AG10803 (cell line): ENCODE measurements at places on chromosomes 13 and 19.

DNA sequence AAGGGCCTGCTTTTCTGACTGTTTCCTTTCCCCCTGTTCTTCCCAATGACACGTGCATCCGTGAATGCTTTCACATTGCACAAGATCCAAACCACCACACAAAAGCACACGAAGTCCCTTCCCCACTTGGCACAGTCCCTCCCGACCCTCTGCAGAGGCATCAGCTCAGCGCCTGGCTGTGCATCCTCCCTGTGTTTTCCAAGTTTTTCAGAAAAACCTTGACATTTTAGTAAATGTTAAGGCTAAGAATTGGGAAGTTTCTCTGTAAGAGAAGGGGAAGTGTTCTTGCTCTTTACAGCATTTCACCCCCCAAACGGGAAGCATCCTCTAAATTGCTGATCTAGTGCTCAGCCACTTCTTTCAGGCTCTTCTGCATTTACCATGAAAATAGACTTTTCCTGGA is 94.5 kb upstream of the TM9SF2 start:
- no peak for DNase-seq

- DNase-seq, result peak; percentile 95
Observed at GRCh38 chr13:114099191-114099590, 33.2 kb downstream of the RASA3 start.

- DNase-seq, result no peak
Observed at GRCh38 chr13:28651810-28652401, 7.0 kb upstream of the POMP start.

GRCh38 chr19:11538232-11539036 is at the start of gene CNN1:
TSS of gene CNN1 (plus strand) at chr19:11538851. CDS start at chr19:11538928, 77 bp downstream.
- DNase-seq, result peak; percentile 76

DNA sequence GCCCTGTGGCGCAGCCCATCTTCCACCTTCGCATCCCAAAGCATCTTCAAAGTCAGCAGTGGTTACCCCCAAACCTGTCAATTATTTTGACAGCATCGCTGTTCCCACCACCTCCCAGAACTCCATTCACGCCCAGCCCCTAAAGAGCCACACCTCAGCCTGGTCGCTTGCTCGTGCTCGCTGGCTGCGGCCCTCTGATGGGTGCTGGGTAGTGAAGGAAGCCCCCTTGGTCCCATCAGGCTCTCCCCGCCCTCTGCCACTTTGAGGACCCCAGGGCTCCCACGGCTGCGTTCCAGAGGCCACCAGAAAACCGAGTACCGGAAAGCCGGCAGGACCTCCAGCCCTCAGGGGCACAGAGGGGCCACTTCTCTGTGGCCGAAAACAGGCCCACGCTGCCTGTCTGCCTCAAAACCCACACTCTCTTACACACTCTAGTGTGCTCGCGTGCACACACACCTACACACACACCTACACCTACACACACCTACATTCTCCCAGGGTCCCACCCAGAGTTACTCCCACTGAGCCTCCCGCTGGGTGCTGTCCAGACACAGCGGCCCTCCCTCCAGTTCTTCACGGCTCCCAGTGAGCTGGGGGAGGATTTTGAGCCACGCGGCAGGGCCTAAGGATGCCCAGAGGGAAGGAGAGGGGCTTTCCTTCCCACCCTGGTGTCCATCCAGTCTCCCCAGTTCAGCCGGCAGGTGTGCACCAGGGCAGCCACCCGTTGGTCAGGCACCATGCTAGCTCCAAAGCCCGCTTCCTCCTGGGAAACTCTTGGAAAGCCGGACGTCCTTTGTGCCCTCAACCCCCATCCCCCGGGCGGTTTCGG is 1.9 kb downstream of the VSTM2B start:
- no peak for DNase-seq

- peak; percentile 20 for DNase-seq
Observed at GRCh38 chr13:35765366-35765765, 288.9 kb upstream of the MAB21L1 start.

- DNase-seq, result no peak
Observed at GRCh38 chr19:54230031-54230430, 7.2 kb upstream of the LILRB3 start.

DNA sequence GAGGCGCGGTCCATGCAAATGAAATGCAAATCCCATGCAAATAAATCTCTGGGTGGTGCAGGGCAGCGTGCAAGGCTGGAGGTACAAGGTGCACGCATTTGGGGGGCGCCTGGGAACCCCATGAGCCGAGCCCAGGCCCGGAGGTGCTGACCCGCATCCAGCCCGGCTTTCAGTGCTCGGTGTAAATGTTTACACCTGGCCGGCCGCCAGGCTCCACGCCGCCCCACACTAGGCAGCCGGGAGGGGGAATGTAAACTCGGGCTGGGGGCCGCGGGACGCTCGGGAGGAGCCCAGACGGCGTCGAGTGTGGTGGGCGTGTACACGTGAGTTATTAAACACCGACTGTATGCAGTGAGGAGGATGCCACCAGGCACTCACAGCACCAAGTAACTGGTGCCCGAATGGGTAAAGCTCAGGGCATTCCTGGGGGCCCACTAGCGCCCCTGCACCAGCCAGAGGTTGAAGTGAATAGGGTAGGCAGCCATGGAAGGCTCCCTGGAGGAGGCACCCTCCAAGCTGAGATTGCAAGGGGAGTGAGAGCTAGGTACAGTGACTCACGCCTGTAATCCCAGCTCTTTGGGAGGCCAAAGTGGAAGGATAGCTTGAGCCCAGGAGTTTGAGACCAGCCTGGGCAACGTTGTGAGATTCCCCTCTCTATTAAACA is 17.2 kb downstream of the FUT6 start:
- no peak for DNase-seq

DNA sequence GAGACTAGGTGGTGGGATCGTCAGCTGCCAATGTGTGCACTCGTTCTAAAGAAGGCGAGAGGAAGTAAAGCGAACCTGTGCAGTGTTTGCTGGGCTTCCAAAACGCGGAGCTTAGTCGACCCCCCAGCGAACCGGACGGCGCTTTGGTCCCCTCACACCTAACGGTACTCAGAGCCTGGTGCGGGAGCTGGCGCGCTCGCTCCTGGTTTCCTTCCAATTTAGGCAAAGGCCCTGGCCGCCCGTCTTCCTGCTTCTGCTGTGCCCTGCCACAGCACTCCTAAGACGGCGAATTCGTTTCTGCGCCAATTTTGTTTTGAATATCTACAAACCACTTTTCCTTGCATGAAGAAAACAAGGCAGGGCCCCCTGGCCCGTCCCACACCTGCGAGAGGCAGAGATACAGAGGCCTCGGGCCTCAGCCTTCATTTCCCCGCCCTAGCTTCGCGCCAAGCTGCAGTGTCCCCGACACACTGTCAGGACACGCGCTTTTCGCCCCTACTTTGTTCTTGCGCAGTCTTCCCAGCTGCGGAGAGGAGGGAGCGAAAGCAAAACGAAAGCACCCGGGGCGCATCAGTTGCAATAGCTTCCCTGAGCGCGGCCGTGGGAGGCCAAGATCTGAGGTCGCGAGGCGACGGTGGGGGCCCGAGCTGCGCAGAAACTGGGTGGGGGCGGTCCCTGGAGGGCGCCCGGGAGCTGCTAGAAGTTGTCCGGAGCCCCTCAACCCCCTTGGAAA is 111.9 kb downstream of the KCNRG start:
- peak; percentile 25 for DNase-seq

DNA sequence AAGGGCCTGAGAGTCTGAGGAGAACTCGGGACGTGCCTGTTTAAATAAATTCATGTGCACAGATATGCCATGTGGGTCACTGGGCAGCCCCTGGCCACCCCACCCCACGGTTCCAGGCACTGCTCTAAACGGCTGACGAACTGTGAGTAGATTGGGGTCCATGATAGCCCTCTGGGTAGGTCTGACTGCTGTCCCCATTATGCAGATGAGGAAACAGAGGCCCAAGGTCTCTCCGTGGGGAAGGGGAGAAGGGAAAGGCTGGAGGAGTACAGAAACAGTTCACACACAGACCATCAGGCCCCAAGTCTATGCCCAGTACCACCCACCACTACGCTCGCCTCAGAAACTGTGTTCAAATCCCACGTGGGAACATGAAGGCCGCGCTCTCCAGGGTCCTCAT is 14.1 kb downstream of the ZNF787 start:
- no peak for DNase-seq

- DNase-seq, result peak; percentile 13
Observed at GRCh38 chr19:48784527-48784926, 26.3 kb downstream of the BCAT2 start.

DNA sequence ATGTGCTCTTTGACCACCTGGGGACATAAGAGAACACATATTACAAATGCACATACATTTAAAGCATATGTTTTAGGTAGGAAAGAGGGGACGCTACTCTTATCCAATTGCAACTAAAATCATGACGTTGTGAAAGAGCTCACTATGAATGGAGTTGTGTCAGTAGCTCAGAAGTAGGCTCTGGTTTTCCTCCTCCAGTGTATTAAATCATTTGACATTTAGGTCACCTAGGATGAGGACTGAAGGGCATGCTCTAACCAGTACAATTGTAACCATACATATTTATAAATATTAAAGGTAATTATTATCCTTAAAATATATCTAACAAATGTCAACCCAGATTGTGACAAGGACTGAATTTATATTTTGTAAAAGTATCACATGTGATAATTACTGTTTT is 389.0 kb downstream of the KLF12 start:
- DNase-seq, result no peak

GRCh38 chr13:27510082-27510481 is 59.7 kb upstream of the MTIF3 start:
- no peak for DNase-seq

- DNase-seq, result peak; percentile 68
Observed at GRCh38 chr13:30463787-30464495, 1.8 kb downstream of the HMGB1 start.

- peak; percentile 81 for DNase-seq
Observed at GRCh38 chr13:79995334-79995733, 345.6 kb downstream of the SPRY2 start.

DNA sequence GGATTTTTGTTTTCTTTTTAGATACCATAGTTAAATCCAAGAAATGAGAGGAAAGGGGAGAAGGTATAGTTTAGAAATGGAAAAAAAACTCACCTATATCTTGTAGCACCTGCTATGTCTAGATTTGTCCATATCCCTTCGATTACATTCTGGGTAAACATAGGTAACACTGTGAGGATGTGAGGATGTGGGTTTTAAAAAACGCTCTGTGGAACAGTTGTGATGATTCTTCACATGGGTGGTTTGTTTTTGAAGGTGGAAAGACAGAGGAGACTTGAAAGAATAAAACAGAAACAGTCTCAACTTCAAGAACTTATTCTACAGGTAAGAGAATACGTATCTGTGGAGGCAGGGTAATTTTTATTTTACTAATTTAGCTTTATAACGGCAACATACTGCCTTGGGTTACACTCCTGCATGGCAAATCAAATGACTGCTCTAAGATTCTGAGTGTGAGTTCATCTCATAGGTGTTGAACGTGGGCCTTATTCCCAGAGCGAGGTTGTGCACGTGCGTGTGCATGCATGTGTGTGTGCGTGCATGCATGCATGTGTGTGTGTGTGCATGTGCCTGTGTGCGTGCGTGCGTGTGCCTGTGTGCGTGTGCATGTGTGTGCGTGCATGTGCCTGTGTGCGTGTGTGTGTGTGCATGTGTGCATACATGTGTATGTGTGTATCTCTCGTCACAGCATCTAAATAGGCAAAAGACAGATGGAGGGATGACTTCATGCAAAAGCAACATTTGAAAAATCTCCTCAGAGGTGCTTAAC is 23.5 kb downstream of the ATP4B start:
- no peak for DNase-seq

- no peak for DNase-seq
Observed at GRCh38 chr13:71522941-71523526, 344.0 kb downstream of the DACH1 start.

DNA sequence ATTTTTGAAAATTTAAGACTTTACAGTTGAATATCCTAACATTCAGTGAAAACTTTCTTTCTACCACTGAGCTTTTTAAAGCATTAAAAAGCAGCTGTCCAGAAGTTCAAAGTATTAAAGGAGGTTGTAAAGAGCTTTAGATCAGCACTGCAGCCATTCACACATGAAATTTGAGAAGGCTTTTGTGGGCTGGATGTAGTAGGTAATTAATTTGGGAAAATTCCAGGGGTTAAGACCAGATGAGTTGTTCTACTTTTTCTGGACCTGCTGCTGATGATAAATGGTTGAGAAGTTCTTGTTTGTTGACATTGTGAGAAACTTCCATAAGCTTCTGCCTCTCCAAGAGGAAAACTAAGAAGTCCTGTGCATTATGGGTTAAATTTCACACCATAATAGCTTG is 1779.6 kb upstream of the PRR20A start:
- no peak for DNase-seq

GRCh38 chr13:99287551-99287950 is 19.6 kb downstream of the GPR183 start:
- DNase-seq, result no peak

DNA sequence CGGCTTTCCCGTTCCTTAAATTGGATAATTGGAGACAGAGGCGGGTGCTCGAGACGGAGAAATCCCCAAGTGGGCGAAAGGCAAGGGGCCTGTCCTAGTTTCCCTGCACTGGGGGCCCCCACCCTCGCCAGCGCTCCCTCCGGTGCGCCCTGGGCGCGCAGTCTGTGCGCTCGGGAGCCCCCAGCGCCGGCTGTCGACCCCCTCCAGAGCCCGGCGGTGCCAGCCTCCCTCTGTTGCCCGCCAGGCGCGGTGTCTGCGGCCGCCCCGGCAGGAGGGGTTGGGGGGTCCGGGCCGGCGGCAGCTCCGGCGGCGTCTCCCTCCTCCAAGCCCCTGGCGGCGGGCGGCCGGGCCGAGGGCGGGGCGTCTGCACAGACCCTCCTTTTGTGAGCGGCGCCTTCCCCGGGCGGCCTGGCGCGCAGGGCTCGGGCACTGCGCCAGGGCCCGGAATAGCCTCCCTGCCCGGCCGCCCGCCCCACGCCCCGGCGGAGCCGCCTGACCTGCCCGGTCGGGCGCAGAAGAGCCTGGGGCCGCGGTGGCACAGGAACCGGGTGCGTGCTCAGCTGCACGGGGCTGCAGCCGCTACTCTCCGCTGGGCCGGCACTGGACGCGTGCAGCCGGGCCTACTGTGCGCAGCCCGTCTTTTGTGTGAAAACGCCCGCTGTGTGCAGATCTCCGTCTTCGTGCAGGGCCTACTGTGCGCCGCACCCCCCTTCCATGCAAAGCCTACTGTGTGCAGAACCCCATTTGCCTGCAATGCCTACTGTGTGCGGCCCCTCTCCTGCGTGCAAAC is 13.2 kb downstream of the GADD45B start:
- peak; percentile 49 for DNase-seq

DNA sequence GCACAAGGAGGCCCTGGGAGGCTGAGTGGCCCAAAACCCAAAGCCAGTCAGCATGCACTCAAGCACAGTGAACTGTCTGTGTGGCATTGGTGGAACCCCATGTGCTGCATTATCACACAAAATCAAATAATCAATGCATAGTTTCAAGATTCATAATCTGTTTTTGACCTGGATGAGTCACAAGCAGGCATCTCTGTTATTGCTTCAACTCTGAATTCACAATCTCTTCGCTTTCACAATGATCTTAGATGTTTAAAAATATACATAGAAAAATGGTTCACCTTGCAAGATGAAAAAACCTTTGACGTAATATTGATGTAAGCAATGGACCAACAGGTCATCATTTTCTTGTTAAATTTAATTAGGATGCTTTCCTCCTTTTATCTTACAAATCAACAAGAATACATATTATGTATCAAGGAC is 455.4 kb downstream of the IRS2 start:
- peak; percentile 34 for DNase-seq
